ENCODE measurements at places on chromosomes 12 and 14. TPM values are rescaled to one million over a fixed set of nuclear protein-coding genes. Genes with fewer than 3 reads are reported as not detected.

DNA sequence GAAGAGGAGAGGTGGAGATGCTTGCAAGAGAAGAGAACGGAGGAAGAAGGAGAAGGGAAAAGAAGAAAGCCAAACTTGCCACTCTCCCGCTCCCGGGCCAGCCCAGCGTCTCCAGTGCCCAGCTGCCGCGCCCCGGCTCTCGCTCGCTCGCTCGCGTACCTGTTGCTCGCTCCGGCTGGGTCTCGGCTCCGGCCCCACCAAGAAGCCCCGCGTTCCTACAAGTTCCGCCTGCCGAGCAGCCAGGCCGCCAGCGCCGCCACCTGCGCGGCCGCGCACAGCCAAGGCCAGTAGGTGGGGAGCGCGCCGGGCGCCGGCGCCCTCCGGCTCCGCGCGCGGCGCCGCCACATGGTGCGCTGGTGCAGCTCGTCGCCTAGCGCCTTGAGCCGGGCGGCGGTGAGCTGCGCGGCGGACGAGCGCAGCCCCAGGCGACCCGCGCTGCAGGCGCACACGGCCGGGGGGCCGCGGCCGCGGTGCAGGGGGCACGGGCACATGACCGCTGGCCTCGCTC is 370 bp downstream of the HRK start:
- DNase-seq, result peak; percentile 31

GRCh38 chr12:120119271-120119973 is 2.9 kb upstream of the RAB35 start:
- DNase-seq, result no peak

DNA sequence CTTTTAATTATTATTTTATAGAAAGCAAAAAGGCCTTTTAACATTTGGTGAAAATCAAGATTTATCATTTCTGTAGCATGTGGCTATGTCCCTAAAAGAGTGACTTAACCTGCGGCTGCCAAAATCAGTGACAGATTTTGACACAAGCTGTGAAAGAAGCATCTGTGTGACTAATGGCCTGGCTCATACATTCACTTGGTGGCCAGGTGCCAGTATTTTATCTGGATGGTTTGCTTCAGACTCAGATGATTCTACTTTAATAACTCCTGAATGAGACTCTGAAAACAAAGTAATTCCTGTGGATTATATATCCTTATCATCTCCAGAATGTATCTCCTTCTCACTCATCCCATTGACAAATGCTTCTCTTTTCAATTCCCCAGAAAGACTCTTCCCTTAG is 103.0 kb downstream of the FSCB start:
- DNase-seq, result no peak

The RBP5 gene
- 0.42 TPM for total RNA-seq
